ENCODE measurements at places on chromosomes 1 and 21. TPM values are rescaled to one million over a fixed set of nuclear protein-coding genes. Genes with fewer than 3 reads are reported as not detected.

The C1orf210 gene
- 1.0 TPM for total RNA-seq

The TNN gene
- 54.2 TPM for total RNA-seq

The SEC16B gene
- total RNA-seq, result 9.6 TPM

The CCDC190 gene
- 11.8 TPM for total RNA-seq

The MIA3 gene
- total RNA-seq, result 51.0 TPM

The RXFP4 gene
- not detected for total RNA-seq

The HSPA6 gene
- 10.2 TPM for total RNA-seq

The QSOX1 gene
- total RNA-seq, result 41.9 TPM

Measured in tongue (tissue), 3 donors.